NCI-H69 (cell line): ENCODE measurements at places on chromosomes 16 and 17.

DNA sequence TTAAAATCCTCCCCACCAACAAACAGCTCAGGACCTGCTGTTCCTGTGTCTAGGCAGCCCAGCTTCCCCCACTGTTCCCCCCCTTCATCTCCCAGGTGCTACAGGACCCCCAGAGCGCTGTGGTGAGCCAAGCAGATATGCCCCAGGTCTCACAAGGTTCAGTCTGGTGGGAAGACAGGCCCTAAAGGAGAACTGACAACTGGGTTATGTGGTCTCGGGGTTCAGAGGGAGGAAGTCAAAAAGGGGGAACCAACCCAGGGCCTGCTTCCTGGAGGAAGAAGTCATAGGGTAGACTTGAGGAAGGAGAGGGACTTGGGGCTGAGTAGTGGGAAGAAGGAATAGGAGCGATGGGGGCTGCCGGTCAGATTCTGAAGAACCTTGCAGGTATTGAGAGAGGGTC is 2.6 kb downstream of the RIPOR1 start:
- no peak for DNase-seq

DNA sequence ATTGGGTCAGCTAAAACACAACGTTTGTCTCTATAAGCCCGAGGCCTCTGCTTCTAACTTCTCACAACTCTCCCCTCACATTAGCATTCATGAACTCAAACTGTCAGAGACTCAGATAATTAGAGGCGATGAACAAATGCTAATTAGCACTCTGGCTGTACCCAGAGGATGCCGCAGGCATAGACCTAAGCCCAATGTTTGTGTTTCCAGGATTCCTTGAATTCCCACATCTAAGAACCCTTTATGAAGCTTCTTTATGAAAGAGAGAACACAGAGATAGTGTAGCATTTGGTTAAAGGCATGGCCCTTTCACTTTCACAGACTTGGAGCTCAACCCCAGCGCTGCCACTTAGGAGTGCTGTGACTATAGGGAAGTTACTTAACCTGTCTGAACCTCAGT is 512.2 kb downstream of the GRIN2A start:
- peak; percentile 62 for DNase-seq

- DNase-seq, result peak; percentile 99
Measured at GRCh38 chr17:41965694-41966462, 717 bp upstream of the CNP start.

DNA sequence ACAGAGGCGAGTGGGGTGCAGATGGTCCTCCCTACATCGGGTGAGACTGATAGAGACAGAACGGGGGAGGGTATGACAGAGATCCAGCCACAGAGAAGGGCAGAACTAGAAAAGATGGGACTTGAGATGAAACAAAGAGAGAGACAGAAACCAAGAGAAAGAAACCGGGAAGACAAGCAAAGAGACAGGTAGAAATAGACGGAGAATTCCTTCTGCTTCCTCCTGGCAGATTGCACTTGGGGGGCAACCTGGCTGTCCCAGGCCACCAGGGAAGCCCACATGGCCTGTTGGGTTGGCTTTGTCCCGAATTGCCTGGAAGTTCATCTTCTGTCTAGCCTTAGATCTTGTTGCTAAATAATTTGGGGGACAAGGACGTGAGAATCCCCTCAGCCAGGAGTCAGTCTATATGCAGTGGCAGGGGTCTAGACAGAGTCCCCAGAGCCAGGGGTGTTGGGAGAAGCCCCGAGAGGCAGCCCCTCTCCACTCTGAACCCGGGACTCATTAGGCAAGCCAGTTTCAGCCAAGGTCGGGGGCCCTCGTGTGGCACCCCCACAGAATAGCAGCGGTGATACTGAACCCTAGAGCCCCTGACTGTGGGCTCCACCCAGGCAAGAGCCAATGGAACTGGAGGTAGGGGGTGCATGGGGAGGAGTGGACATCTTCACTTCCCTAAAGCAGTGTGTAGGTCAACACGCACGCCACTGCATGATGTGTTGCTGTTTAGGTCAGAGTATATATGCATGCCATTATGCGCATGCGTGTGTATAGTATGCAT is 627 bp upstream of the TSPOAP1 start:
- DNase-seq, result peak; percentile 46

- no peak for DNase-seq
Measured at GRCh38 chr17:82845163-82845807, 5.5 kb upstream of the ZNF750 start.

- no peak for DNase-seq
Measured at GRCh38 chr16:17302620-17303019, 168.1 kb downstream of the XYLT1 start.

DNA sequence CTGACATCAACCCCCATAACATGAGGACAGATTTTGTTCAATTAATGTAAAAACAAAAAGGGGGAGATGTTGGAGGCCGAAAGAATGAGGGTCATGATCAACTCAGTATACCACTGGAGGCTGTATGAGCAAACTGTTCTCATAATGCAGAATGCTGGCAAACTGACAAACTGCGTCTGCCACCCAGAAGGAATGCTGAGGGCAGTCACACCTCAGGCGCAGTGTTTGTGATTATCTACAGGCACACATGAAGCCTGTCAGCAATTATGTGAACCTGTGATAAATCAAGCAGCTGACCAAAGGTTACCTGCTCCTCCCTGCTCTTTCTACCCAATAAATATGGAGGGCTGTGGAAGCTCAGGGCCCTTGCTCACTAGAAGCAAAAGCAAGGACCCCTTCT is 27.3 kb downstream of the CD300LG start:
- no peak for DNase-seq

DNA sequence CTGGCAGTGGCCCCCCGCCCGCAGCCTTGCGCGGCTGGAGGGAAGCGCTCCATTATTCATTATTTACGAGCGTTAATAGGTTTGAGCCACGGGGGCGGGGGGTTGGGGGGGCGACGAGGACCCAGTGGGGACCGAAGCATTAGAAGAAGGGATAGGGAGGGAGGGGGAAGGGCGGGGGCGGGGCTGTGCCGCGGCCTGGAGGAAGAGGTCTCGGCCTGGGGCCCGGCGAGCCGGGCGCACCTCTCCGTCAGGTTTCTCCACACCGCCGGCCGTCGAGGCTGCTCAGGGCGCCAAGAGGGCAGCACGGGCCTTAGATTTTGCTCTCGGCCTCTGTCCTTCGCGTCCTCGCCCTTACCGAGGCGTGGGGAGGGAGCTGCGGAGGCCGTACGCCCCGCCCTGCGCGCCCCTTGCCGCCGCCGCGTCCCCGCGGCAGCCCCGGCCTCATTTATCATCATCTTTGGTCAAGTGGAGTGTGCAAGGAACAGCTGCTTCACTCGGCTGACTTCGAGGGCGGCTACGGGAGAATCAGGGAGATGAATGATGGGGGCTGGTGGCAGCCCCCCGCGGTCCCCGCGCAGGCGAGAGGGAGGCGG is 54.2 kb downstream of the SREBF1 start:
- DNase-seq, result peak; percentile 87

DNA sequence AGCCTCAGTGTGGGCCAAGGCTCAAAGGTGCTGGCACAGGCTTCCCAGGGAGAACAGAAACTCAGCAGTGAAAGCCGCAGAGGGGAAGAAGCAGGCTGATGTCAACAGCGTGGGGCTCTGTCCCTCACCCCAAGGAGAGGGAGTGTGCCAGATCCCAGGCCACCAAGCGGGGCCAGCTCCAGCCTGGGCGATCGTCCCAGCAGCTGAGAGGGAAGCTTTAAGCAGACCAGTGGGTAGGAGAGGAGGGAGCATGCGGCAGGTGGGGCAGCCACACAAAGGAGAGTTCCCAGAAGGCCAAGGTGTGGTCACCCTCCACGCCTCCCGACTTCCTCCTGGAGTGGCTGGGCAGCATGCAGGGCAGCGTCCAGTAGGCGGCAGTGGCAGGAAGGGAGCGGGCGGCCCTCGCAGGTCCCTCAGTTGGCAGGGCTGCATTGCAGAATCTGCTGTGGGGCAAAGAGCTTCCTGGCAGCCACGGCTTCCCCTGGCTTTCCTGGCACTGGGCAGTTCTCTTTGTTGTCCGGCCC is 6.0 kb downstream of the SYNGR2 start:
- no peak for DNase-seq

- DNase-seq, result no peak
Measured at GRCh38 chr17:78589885-78590284, 12.7 kb upstream of the DNAH17 start.

DNA sequence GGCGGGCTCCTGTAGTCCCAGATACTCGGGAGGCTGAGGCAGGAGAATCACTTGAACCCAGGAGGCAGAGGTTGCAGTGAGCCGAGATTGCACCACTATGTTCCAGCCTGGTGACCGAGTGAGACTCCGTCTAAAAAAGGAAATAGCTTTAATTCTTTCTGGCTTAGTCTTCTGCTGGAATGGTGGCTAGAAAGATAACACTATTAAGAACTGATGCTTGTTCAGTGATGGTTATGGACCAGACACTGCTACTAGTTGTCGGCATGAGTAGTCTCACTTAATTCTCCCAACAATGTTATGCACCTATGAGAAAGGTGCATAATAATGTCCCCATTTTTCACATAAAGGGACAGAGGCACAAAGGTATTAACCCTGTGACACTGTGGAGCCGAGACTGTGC is 188.7 kb downstream of the HS3ST3A1 start:
- DNase-seq, result no peak

GRCh38 chr16:81143921-81144471 is 47.8 kb upstream of the GCSH start:
- no peak for DNase-seq

GRCh38 chr17:80109066-80109660 is 7.8 kb downstream of the GAA start:
- DNase-seq, result no peak

DNA sequence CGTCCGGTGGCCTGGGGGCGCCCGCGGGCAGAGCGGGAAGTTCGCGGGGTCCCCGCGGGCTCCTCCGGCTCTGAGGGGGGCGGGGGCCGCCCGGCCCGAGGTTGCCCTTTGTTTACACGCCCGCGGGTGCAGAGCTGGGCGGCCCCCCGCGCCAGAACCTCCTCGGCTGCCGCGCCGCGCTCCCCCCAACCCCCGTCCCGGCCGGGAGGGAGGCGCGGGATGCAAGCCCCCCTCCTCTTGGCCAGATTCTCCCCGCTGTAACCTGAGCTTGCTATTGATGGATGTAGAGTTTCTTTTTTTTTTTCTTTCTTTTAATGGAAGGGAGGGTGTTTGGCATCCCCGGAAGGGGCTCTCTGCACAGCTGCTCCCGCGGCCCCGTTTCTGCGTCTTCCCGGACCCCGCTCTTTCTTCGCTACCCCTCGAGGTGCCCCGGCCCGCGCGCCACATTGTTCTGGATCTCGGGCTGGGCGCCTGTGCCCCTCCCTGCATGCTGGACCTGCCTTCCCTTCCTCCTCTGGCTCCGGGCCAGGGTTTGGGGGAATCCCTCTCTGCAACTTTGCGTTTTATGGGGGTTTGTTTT is 646 bp downstream of the CBX2 start:
- DNase-seq, result peak; percentile 80

DNA sequence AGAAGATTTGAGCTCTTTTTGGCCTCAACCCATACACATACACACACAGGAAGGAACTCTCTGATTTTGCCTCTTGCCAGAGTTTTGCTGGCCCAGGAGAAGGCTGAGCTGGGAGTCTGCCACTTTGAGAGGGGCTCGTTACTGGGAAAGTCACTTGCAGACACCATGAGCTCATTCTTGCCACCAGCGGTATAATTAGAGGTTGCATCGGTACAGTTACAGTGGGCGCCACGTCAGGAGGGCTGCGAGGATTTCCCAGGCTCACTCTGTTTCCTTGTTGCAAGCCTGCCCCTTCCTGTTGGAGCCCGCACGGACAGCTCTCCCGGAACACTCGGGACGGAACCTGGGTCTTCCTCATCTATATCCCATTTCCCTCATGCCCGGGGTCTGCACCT is 3.1 kb upstream of the SDK2 start:
- DNase-seq, result peak; percentile 43

DNA sequence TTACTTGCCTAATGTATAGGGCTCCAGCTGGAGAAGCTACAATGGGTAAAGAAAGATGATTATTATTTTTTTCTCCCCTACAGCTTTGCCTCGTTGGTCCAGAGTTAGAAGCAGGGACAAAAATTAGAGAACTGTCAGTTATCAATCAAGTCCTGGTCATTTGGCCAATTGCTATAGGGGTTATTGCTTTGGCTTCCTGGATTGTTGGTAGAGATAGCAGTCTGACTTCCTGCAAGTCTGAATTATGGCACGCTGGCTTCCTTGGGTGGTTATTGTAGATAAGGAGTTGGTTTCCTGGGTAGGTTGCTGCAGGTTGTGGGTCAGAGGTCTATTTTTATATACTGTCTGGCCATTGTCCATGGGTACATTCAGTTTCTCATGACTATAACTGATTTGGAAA is 84.7 kb upstream of the ELAC2 start:
- no peak for DNase-seq

DNA sequence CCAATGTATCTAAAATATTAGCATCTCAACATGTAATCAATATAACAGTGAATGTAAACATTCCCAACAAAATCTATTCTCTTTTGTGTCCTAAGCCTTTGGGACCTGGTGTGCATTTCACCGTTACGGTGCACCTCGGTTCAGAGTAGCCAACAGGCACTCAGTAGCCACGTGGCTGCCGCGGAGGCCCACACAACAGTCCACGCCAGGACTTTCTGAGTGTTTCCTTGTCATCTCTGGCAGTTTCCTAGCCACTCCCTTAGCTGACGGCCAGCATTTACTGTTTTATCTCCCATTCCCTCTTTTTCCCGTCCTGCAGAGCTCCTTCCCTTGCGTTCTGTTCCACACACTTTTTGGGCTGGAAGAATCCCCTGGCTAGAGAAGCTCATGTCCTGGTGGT is 36.3 kb downstream of the VAC14 start:
- DNase-seq, result no peak

- no peak for DNase-seq
Measured at GRCh38 chr17:9986754-9987382, 81.8 kb upstream of the RCVRN start.

DNA sequence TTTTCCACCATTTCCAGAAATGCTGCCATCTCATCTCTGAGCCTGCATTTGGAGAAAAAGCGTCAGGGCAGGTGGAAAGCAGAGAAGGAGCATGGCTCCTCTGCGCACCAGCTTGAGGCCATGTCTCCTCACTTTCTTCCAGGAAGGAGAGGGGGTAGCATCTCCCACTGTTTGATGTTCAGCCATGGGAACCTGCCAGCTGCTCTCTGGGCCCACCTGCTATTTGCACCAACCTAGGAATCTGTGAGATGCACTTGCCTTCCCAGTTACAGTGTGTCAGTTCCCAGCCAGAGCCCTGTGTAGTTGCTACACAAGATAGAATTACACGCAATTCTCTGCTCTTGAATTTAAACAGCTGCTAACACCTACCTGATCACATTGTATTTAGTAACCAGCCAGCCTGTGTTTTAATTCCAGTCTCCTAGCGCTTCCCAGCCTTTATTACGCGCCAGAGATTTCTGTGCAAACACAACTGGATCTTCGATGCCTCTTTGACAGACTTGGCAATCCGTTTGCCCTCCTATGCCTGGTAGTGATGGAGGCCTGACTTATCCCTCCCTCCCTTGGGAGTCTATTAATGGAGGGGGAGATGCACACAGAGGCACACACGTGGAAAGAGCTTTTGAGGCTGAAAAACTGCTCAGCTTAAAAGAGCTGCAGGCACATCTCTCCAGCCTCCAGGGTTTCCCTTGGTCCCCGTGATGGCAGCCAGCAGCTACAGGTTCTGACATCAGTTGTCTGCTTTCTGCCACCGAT is 98.1 kb upstream of the SEC14L1 start:
- DNase-seq, result peak; percentile 94
